Effector memory CD8-positive, alpha-beta T cell (primary cell): ENCODE measurements at places on chromosomes 12 and 14.

- no peak for DNase-seq
Measured at GRCh38 chr12:50666023-50666422, 97.9 kb upstream of the ATF1 start.

DNA sequence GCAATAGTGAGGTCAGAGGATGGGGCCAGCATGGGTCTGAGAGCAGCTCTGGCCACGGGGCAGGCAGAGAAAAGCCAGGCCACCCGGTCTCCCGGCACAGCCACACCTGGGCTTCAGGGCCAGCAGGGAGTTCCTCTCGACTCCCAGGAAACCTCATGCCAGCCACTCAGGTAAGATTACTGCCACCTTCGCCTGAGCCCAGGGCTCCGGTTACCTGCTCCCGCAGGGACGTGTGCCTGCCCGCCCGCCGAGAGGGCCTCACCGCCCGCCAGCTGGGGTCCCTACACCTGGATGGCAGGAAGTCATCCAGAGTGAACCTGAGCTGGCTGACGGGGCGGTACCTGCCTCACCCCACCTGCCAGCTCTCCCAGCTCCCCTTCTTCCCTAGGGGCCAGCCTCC lies 7.3 kb downstream of the JAG2 start:
- no peak for DNase-seq

- DNase-seq = no peak
Measured at GRCh38 chr12:15428632-15429031, 106.3 kb downstream of the PTPRO start.

DNA sequence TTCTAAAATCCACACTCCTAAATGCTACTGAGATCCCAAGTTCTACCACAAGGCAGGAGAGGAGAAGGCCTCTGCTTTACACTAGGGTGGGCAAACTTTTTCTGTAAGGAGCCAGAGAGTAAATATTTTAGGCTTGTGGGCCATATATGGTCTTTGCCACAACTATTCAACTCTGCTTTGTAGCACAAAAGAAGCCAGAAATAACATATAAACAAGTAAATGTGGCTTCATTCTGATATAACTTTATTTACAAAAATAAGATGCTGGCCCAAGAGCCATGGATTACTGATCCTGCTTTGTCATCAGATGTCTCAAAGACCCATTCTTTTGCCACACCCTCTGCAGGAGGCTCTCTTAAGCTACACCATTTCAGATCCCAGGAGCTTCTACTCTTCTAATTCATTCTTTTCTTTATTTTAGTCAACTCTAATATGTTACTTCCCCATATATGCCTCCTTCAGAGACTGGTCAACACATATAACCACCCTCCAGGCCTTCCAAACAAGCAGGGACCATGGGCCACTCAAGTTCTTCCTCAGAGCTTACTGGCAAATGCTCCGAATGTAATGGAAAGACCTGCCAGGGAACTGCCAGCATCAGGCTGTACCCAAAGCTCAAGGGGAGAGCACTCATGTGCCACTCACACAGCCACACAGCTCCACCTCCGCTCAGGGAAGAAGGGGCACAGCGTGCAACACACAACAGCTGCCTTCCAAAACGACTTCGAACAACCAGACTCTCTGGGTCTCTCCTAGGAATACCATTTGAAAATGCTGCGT lies 15.6 kb downstream of the APPL2 start:
- no peak for DNase-seq
